Liver (tissue), 10 donors: ENCODE measurements at places on chromosomes 7 and 10. TPM values are rescaled to one million over a fixed set of nuclear protein-coding genes. Genes with fewer than 3 reads are reported as not detected.

- H3K4me1 ChIP-seq: no peaks in the 10 kb centered on the region
- no peak overlapping the region for H3K4me3 ChIP-seq
- H3K27me3 ChIP-seq: no peaks in the 10 kb centered on the region
- no peaks in the 10 kb centered on the region for H3K36me3 ChIP-seq
- no peak overlapping the region for H3K27ac ChIP-seq
Observed at GRCh38 chr7:15764851-15765382, 78.4 kb upstream of the MEOX2 start.

- no peak for DNase-seq
- peaks cover 13% of the 10 kb centered on the region for H3K4me1 ChIP-seq
- H3K27ac ChIP-seq: no peak overlapping the region
Observed at GRCh38 chr7:77791336-77791735, 6.9 kb downstream of the TMEM60 start.

ITGB8 gene
- 0.51 TPM for polyA plus RNA-seq

CYP3A7 gene
- 36.1 TPM for polyA plus RNA-seq

SKIDA1 gene
- 0.63 TPM for polyA plus RNA-seq

GRCh38 chr10:93473804-93474472 is 8.2 kb downstream of the MYOF start:
- H3K36me3 ChIP-seq: no peaks in the 10 kb centered on the region
- H3K27me3 ChIP-seq: no peaks in the 10 kb centered on the region
- H3K4me1 ChIP-seq: no peaks in the 10 kb centered on the region
- H3K4me3 ChIP-seq: no peak overlapping the region
- H3K27ac ChIP-seq: no peak overlapping the region
- DNase-seq: no peak

TRPV6 gene
- polyA plus RNA-seq: 0.36 TPM

DNA sequence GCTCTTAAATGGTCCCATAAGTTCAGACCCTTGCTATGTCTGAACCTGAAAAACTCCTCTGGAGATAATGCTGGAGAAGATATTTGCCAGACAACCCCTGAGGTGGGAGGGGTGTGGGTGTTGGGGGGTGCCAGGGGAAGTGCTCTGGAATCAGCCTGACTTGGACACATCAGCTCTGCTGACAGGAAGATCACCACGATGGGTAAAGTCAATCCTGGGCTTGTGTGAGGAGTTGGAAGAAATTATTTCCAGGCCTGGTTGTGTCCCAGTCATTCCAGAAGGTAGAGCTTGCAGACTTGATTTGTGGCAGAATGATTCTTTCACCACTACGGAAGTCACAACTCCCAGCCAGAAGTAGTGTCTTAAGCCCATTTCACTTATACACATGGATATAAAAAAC is 60.3 kb upstream of the UNC5B start:
- no peak overlapping the region for H3K27ac ChIP-seq
- no peaks in the 10 kb centered on the region for H3K4me1 ChIP-seq
- H3K4me3 ChIP-seq: no peak overlapping the region
- no peak for DNase-seq
- no peaks in the 10 kb centered on the region for H3K36me3 ChIP-seq

GRCh38 chr10:62166331-62167131 is 102.1 kb downstream of the RTKN2 start:
- no peaks in the 10 kb centered on the region for H3K36me3 ChIP-seq
- DNase-seq: no peak
- H3K27me3 ChIP-seq: no peaks in the 10 kb centered on the region
- H3K4me1 ChIP-seq: no peaks in the 10 kb centered on the region
- no peak overlapping the region for H3K4me3 ChIP-seq
- no peak overlapping the region for H3K27ac ChIP-seq

COL1A2 gene
- 11.5 TPM for polyA plus RNA-seq

DNA sequence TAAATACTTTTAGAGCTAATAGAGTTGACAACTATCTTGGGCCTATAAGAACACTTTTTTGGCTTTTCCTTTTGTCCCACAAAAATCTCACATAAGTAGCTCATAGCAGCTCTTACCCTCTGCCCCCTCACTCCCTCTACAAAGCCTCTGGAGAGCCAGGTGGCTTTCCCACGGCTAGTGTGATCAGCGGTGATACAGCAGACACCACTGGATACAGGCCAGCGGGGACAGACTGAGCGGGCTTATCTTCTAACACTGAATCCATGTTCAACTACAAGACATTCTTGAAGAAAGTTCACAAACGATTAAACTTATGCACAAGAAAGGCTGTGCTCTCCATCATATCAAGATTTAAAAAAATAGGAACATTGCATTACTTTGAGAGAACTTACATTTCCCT is 377.2 kb downstream of the PARD3 start:
- H3K27ac ChIP-seq: no peak overlapping the region
- no peaks in the 10 kb centered on the region for H3K36me3 ChIP-seq
- no peak overlapping the region for H3K4me3 ChIP-seq
- no peaks in the 10 kb centered on the region for H3K27me3 ChIP-seq
- no peaks in the 10 kb centered on the region for H3K4me1 ChIP-seq

GRCh38 chr10:14873090-14873760 is 5.4 kb upstream of the SUV39H2 start:
- H3K4me3 ChIP-seq: no peak overlapping the region
- no peak overlapping the region for H3K27ac ChIP-seq
- peaks cover 4% of the 10 kb centered on the region for H3K36me3 ChIP-seq
- H3K4me1 ChIP-seq: peaks cover 3% of the 10 kb centered on the region

DNA sequence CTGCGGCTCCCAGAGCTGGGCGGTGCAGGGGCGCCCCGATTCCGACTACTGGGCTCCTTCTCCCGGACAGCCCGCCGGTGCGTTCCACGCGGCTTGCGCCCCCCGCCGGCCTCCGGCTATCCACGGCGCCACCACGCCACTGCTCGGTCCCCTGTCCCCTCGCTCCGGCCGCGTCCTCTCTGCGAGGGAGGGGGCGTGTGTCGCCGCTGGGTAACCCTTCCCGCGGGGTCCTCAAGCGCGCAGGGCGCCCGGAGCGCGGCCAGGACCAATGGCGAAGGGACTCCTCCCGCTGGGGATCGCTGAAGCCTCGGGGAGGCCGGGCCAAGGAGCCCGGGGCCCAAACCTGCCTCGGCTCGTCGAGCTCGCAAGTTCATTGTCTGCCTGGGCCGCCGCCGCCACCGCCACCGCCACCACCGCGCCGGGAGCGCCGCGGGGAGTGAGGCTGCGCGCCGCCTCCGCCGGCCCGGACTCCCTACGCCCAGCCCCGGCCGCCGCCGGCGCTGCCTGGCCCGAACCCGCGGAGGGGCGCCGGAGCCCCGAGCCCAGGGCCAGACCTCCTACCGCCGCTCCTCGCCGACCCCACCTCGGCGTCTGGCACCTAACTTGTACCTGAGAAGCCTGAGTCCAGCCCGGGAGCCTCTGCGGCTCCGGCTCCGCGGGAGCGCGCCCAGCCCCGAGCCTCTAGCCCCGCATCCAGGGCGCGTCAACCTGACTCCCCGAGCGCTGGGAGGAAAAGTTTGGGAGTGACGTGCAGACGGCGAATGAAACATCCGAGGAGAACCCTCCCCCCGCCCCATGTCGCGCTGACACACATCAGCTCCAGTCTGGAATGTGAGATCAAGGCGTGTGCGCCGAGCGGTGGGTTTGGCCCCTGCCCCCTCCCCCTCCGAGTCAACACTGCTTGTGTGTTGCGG is at the start of gene CHST15:
Gene CHST15 (minus strand): TSS at position 739 of the 914 bp plus-strand sequence. CDS start 47,386 bp downstream, outside the sequence.
- H3K27me3 ChIP-seq: no peaks in the 10 kb centered on the region
- H3K36me3 ChIP-seq: no peaks in the 10 kb centered on the region
- no peak for DNase-seq

GRCh38 chr10:110502072-110502845 is 4.6 kb downstream of the DUSP5 start:
- peaks cover 35% of the 10 kb centered on the region for H3K4me1 ChIP-seq
- DNase-seq: no peak
- H3K4me3 ChIP-seq: no peak overlapping the region
- H3K27ac ChIP-seq: peak overlapping the region; percentile 3
- H3K27me3 ChIP-seq: no peaks in the 10 kb centered on the region

DNA sequence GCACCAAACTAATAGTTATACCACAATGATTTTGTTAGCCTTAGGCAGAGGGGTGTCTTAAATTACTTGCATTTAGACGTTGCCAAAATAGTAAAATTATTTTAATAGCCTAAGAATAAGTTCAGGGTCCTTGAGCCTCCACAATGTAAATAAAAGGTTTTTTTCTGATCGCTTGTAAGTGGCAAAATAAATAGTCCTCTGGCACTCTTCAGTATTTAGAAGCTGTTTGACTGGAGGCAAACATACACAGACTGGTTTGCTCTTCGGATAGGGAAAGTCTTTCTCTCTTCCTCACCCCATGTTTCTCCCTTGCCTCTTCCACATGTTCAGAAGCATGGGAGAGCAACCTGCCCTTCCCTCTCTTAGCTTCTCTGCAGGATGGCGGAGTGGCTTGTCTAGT is 49.5 kb upstream of the FAM180A start:
- H3K36me3 ChIP-seq: no peaks in the 10 kb centered on the region
- no peak overlapping the region for H3K27ac ChIP-seq
- no peak overlapping the region for H3K4me3 ChIP-seq
- H3K27me3 ChIP-seq: no peaks in the 10 kb centered on the region

DNA sequence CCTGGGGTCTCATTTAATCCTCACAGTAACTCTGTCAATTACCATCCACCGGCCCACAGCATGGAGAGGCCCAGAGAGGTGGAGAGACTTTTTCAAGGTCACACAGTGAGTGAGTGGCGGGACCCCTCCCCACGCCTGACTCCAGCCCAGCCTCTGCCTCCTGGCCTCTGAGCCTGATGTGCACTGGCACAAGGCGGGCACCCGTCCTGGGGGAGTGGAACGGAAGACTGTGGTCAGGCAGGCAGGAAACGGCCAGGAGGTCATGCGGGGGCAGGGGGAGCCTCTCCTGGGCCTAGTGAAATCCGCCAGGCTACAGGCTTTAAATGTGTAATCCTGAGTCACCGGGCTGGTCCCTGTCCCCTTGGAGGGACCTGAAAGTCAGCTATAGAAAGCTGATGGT is 32.2 kb downstream of the ZCCHC24 start:
- H3K27ac ChIP-seq: peak overlapping the region; percentile 9
- H3K27me3 ChIP-seq: no peaks in the 10 kb centered on the region
- H3K36me3 ChIP-seq: peaks cover 10% of the 10 kb centered on the region
- H3K4me1 ChIP-seq: peaks cover 11% of the 10 kb centered on the region
- DNase-seq: no peak
- H3K4me3 ChIP-seq: no peak overlapping the region

TNS3 gene
- polyA plus RNA-seq: 16.8 TPM

DNA sequence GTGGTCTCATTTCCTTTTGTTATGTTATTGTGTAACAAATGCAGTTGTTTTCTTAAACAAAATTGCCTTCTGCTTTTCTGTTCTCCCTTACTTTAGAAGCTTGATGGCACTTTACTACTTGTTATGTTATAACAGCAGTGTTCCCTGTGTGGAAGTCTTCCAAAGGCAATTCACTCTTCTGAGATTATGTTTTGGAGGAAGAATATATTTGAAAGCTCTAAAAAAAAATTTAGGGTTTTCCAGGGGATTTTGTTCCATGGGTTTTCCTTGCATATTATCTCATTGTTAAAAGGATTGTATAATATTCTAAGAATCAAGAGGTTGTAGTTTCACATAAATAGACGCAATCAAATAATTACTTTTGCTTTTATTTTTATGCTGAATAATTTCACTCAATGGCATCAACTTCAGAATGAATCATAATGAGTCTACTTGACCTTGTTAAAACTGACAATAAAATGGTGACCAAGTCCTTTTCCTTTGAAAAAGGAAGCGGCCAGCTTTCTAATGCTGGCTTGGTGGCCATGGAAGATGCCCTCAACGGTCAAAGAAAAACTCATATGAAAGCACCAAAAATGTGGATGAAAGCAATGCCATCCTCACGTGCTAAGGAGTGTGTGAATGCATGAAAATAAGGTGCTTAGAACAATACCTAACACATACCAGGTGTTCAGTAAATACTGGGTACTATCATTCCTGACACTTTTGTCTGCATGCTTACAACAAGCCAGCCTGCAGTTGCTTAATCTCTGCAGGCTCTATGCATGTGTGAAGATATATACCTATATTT is 92.4 kb upstream of the KLF6 start:
- no peaks in the 10 kb centered on the region for H3K27me3 ChIP-seq
- H3K4me1 ChIP-seq: no peaks in the 10 kb centered on the region
- H3K4me3 ChIP-seq: no peak overlapping the region

SND1 gene
- polyA plus RNA-seq: 94.3 TPM

GRCh38 chr7:26293569-26294308 is 2.1 kb downstream of the SNX10 start:
- H3K27ac ChIP-seq: peak overlapping the region; percentile 36
- H3K4me1 ChIP-seq: no peaks in the 10 kb centered on the region
- no peak for DNase-seq
- H3K4me3 ChIP-seq: no peak overlapping the region

ZPBP gene
- not detected for polyA plus RNA-seq

- no peak overlapping the region for H3K4me3 ChIP-seq
- H3K27me3 ChIP-seq: no peaks in the 10 kb centered on the region
- no peak overlapping the region for H3K27ac ChIP-seq
- H3K36me3 ChIP-seq: no peaks in the 10 kb centered on the region
- H3K4me1 ChIP-seq: no peaks in the 10 kb centered on the region
- no peak for DNase-seq
Observed at GRCh38 chr10:130637089-130637676, 501.0 kb downstream of the GLRX3 start.

DNA sequence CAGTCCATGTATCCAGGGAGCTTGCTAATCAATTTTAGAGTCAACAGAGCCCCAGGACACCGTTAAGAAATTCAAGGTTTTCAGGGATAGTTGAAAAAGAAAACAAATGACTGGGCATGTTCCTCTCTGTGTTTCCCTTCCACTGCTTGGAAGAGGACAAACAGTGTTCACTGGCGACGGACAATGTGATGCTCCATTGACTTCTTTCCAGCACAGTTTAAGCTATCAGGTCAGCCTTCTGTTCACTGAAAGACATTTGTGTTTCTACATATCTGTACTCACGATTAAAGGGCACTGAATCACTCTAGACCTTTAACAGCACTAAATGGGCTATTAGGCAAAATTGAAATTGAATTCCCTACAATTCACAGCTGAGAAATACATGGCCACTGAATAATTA is 123.6 kb downstream of the RNLS start:
- no peaks in the 10 kb centered on the region for H3K36me3 ChIP-seq
- no peak for DNase-seq
- no peak overlapping the region for H3K27ac ChIP-seq
- no peak overlapping the region for H3K4me3 ChIP-seq

- no peaks in the 10 kb centered on the region for H3K36me3 ChIP-seq
- peaks cover 13% of the 10 kb centered on the region for H3K27me3 ChIP-seq
- H3K4me3 ChIP-seq: no peak overlapping the region
- no peak overlapping the region for H3K27ac ChIP-seq
- DNase-seq: no peak
- no peaks in the 10 kb centered on the region for H3K4me1 ChIP-seq
Observed at GRCh38 chr10:8504499-8504898, 450.0 kb downstream of the GATA3 start.
